ENCODE measurements at places on chromosomes 11 and 22.
A peak's percentile ranks its signal among the peaks of the same experiment; 100 is the strongest.

GRCh38 chr11:35836205-35836604 is 107.7 kb upstream of the LDLRAD3 start:
- ATAC-seq = no peak

GRCh38 chr11:34972892-34973291 is 56.5 kb downstream of the PDHX start:
- ATAC-seq = no peak

GRCh38 chr22:36544107-36544620 is 15.2 kb upstream of the EIF3D start:
- ATAC-seq = no peak

DNA sequence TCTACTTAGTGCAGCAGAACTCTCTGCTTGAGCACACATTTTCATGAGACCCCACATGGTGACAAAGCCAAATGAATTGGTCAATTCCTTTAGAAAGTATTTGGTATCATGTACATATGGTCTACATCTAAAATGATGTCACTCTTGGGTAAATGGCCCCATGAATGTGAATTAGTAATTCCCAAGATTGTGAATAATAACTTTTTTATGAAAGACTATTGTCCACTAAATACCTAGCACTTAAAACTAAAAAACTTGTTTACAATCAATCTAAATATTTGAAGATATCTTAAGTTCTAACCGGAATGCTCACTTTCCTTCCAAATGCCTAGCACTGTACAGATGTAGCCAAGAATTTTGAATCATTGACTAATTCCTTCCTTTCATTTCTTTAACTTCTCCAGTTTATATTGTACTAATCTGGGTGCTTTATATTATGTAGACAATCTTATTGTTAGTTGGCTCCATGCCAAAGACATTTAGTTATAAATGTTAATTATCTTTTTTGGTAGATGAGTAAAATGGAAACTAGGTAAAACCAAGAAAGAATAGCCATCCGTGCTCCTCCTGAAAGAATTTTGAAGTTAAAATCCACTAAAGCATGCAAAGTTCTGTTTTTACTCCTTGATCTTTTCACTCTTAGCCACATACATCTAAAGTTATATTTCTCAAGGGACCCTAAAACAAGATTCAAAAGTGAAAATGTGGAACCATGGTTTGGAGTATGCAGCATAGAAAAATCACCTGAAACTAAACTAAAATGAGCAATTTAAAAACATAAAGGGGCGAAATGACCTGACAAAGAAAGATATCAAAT is 145.0 kb upstream of the ARHGAP20 start:
- ATAC-seq = no peak

- no peak for ATAC-seq
Observed at GRCh38 chr11:117554601-117555333, 227.1 kb downstream of the CEP164 start.

DNA sequence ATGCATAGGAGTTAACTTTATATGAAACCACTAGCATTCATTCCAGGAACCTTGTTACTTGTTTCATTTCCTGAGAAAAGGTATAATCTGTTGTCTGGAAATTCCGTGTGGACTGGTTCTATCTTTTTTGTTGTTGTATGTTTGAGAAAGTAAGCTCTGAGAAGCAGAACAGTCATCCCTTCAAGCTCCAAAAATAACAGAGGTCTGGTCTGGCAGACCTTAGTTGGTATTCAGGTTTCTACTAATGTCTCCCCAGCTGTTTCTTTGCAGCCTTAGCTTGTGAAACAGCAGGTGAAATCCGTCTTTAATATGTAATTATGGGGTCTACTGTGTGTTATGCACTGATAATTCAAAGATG is 2.4 kb downstream of the RNF121 start:
- ATAC-seq = peak; percentile 6

- ATAC-seq = no peak
Observed at GRCh38 chr11:75563501-75563977, 1.5 kb downstream of the SERPINH1 start.

DNA sequence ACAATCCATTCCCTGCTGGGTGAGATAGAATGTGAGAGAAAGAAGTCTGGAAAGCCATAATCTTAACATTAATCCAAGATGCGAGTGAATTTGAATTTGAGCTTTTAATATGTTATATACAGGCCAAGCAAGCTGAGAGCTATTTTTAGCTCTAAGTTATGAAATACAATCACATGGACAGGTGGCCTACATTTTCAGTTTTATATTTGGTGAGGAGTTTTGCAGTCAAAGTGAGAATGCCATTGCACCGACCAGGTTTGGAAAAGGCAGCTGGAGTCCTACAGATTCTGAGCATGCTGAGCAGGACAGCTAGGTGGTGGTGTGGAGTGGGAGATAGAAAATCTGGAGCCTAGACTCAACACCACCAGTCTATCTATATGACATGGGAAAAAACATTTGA is 12.0 kb downstream of the OR5B21 start:
- ATAC-seq = no peak

DNA sequence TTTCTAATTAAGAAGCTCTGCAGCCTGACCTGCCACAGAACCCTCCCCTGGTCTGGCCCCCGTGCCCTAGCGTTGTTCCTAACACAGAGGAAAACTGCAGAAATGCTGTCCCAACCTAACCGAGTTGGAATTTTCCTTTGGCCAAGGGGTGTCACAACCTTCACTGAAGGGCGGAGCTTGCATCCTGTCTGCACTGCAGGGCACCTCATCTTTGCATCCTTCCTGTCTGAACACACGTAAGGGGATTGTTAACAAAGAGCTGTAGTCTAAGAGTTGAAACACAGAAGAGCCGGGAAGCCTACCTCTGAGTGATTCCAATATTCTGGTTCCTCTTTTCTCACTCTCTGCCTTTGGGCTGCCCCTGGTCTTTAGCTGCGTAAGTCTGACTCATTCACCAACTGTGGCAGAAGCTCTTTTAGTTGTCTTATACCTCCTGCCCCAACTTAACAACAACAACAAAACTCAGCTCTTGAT is 1.6 kb downstream of the DIXDC1 start:
- peak; percentile 78 for ATAC-seq

GRCh38 chr11:122816761-122817520 is 21.4 kb upstream of the CRTAM start:
- ATAC-seq = no peak

Measured in activated CD4-positive, CD25-positive, alpha-beta regulatory T cell treated with anti-CD3 and anti-CD28 coated beads, Interleukin-2, amount 50 U/mL, for 24 hours (primary cell).